Activated T-helper 1 cell treated with anti-CD3 and anti-CD28 coated beads, Interleukin-2, amount 50 U/mL, for 16 hours (primary cell): ENCODE measurements at places on chromosomes 13 and 19.

DNA sequence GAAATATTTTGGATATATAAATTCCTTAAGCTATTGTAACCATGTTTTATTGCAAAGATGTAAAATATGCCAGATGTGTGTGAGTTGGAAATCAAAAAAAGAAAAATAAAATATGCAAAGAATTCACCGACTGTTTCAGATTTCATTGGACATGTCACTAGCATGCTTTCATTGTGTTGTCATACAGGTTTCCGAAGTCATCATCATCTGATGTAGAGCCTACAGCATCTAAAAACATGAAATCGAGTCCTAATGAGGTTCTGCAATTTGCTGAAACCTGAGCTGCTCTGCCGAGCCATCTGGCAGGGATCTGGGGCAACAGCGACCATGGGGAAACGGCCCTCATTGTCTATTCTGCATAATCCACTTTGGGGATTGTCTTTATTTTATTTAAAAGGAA is 196.1 kb upstream of the MAB21L1 start:
- DNase-seq: no peak

DNA sequence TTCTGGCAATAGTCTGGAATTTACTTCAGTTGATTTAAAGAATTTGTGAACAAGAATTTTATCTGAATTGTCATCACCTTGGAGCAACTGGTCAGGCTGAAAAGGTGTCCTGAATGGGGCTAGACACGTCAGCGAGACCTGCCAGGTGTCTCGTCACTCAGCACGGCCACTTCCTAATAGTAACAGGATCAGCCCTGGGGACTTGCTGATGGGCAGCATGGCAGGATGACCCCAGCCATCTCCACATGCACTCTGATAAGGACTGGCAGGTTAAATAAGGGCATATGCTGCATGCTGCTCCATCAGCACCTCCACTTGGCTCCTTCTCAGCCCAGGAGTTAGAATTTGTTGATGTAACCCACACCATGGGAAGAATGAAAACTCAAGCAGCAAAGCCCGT is 224.2 kb downstream of the FOXO1 start:
- no peak for DNase-seq

GRCh38 chr19:42542791-42543190 is 14.5 kb upstream of the CEACAM1 start:
- DNase-seq: no peak

- no peak for DNase-seq
These were observed 16.1 kb upstream of the SPART start for GRCh38 chr13:36362251-36362650.

DNA sequence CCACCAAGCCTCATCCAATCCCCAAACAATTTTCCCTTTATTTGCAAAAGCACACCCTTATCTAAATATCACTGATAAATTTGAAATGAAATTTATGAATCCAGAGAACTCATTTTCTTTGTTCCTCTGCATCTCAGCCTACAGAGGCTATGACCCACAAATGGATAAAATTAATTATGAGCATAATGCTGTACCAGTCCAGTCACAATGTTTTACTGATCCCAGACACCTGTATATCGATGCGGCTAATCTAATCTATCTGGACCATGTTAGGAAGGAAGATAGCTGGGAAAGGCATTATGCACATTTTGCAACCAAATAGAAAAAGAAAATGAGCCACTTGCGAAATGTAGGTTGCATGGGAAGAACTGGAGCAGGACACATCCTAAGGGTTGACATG is 150.0 kb downstream of the FGF14 start:
- DNase-seq: no peak

DNA sequence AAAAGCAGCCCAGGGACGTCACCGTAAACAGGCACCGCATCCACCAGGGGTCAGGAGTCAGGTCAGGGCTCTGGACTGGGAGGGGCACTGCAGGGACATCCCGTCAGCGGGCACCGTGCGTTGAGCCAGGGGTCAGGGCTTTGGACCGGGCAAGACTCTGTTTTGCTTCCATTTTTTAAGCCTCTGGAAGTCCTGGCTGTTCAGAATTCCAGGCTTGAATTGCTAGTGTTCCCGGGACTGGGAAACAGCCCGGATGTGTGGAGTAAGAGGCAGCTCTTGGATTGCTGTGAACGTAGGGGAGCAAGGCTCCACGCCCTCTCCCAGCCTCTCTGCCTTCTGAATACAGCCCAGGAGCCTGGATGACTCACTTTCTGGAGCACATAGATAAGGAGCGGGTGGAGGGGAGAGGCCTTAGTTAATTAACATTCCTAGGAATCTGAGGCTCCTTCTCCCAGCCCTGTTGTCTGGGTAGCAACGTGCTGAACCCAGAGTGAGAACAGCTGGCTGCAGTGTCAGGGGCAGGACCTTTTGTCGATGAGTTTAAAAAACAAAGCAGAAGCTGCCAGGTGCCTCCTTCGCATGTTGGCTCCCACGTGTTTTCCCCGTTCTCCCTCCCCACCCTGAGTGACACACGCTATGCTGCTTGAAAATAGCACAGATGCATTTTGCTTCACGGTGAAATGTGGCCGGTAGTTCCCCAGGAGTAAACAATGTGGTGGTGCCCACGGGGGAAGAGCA is 21.9 kb downstream of the ATP11A start:
- DNase-seq: no peak

GRCh38 chr13:33224686-33225085 is 60.9 kb downstream of the STARD13 start:
- no peak for DNase-seq
